SJSA1 (cell line): ENCODE measurements at places on chromosomes 7 and 10. TPM values are rescaled to one million over a fixed set of nuclear protein-coding genes. Genes with fewer than 3 reads are reported as not detected.

Gene BBIP1
- 33.6 and 44.5 TPM in 2 replicates for total RNA-seq

DNA sequence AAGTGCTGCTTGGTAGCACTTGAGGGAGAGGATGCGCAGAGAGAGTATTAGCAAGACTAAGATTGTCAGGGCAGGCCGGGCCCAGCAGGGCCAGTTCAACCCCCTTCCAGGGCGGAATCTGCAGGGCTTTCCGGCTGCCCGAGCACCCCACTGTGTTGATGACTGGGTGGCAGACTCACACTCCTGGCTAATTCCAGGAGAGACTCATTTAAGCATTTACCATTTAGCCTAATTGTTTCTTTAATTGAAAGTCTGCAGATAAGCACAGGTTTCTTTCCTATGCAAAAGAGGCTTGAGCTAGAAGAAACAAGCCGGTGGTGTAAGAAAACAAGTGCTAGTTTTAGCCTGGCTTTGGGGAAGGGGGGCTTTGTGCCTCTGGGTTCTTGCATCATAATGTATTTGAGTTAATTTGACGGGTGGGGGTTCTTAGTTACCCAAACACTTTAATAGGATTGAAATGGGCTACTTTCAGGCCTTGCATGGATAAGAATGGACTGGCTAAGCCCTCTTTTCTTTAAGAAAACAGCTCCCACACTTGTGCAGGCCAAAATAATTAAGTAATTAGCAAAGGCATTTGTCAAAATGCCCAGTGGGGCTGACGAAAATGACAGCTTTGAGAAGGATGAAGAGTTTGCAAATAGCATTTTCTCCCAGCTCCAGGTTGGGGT is 201.3 kb downstream of the MYOF start:
- no peaks in the 10 kb centered on the region for H3K27me3 ChIP-seq
- no peak for DNase-seq
- H3K4me3 ChIP-seq: no peak overlapping the region
- H3K4me1 ChIP-seq: peaks cover 8% of the 10 kb centered on the region

- no peak overlapping the region for H3K27ac ChIP-seq
- no peaks in the 10 kb centered on the region for H3K27me3 ChIP-seq
- H3K4me3 ChIP-seq: no peak overlapping the region
- DNase-seq: no peak
- H3K4me1 ChIP-seq: peaks cover 22% of the 10 kb centered on the region
These were observed 60.7 kb downstream of the GBF1 start for GRCh38 chr10:102306006-102306405.

DNA sequence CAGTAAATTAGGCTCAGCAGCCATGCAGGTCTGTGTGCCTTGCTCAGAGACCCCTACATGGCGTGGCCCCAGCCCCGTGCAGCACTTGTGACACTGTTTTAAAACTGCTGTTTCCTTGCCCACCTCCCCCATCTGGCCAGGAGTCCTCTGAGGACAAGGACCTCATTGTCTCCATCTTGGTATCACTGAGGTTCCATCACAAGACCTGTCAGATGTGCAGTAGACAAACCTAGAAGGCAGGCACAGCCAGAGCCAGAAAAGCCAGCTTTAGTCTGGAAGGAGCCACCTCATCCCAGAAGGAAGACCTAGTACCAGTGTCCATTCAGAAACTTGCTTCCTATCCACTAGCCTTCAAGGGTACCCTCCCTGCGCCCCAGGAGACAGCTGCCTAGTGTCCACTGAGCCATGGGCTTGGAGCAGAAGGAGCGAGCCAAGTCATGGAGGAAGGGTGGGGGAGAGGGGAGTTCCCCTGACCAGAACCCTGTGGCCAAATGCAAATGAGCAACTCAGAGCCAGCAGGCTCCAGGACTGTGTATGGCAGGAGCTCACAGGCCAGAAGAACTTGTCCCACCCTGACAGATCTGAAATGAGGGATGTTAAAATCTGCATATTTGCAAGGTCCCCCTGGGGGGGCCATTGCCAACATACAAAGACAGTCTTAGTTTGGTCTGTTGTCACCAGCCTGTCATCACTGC is 176.1 kb downstream of the SH3PXD2A start:
- peaks cover 34% of the 10 kb centered on the region for H3K4me1 ChIP-seq
- H3K27ac ChIP-seq: no peak overlapping the region
- H3K27me3 ChIP-seq: no peaks in the 10 kb centered on the region
- no peak for DNase-seq
- no peaks in the 10 kb centered on the region for H3K36me3 ChIP-seq

DNA sequence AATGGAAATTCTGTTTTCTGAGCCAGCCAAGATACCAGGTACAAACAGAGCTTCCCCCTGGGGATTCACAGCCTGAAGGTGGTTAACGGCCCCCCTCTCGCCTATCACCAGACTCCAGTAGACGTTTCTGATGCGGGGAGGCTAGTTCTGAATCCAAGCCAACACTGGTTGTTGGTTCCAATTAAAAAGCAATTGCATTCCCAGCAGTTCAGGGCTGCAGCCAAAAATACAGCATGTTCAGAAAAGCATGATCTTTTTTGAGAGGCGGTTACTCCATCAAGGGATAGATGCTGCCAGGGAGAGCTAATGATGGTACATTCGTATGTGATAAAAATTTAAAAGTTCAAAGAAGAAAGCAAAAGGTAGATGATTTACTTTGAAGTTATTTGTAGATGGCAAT is 481.0 kb downstream of the GALNT17 start:
- no peak for DNase-seq
- H3K27ac ChIP-seq: no peak overlapping the region
- no peaks in the 10 kb centered on the region for H3K36me3 ChIP-seq
- H3K4me3 ChIP-seq: no peak overlapping the region
